ENCODE measurements at places on chromosomes 4 and X.

DNA sequence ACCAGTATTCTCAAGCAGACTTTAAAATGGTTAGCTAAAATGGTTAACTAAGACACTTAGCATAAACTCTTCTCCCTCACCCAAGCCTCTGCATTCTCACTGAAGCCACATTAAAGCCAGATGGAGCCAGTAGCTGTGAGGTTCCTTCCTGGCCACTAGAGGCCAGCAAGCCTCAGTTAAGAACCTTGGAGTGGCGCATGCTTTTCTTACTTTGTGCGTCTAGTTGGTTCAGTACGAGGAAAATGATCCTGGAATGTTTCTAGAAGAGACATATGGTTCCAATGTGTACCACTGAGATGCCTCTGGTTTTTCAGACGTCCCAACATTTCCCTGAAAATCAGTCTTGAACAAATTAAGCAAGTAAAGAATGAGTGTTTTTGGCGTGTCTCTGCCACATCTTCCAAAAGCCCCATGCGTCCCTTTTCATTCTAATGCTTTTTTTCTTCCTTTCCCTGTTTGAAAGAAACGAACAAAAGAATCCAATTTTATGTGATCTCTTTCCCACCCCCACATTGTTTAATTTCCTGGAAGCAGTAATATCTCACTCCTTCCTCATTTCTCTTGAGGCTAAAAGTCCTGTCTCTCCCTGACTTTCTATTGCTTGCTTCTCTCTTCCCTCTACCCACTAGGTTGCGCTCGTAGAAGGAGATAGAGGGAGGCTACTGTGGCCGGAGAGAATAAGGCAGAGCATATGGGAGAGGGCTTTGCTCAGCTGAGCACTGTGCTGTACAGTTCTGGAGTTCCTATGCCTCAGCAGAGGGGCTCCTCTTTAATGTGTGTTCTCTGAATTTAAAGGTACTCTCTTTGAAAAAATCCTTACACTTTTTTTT, 82.9 kb upstream of the TAB3 start:
- no peak for DNase-seq

- no peak for DNase-seq
Measured at GRCh38 chr4:31071508-31072486, 351.6 kb downstream of the PCDH7 start.

DNA sequence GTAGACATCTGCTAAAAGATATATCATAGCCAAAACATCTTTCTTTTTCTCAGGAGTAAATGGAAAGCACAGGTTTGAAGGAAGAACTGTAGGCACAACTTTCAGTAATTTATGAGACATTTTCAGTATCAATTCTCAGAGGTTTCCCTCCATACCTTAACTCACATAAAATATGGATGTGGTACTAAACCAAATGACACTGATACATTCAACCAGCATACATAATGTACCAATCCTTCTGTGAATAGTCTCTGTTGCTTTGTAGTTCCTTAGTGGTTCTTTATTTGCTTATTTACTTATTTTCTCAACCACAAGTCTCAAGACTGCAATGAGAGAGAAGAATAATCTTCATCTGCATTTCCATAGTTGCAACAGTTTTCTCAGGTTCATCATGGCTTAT, 96.1 kb downstream of the ARHGAP24 start:
- no peak for DNase-seq

DNA sequence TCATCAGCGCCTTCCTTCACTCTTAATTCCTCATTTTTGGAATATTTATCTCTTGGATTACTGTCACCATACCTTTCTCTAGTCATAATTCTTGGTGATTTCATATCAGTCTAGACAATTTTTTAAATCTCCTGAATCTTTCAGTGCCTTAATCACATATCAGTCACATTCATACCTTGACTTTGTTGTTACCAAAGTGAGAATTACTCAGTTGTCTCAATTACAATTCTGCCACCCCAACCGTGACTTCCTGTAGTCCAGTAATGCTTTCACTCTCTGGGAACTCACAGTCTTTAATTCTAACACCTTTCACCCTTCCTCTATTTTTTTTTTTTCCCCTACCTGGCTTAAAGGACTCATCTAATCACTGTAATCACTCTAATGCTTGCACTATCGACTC, 1275.3 kb upstream of the TENM3 start:
- DNase-seq: no peak

DNA sequence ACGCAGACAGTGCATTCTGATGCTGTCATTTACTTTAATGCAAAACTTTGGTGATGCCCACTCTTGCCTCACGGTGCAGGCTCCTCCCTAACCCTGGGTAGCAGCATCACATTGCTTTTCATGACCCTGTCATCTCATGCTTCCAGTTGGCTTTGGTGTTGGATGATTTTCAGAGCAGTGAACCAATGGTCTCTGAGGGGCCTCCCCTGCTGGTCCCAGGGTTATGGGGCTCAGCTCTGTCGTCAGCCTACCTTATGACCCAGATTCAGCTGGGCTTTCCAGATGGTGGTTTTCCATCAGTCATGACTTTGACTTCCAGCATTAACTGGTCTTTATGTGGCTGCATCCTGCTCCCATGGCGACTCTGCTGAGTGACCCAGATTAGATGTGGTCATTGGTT, 56.0 kb downstream of the NOP14 start:
- DNase-seq: no peak

DNA sequence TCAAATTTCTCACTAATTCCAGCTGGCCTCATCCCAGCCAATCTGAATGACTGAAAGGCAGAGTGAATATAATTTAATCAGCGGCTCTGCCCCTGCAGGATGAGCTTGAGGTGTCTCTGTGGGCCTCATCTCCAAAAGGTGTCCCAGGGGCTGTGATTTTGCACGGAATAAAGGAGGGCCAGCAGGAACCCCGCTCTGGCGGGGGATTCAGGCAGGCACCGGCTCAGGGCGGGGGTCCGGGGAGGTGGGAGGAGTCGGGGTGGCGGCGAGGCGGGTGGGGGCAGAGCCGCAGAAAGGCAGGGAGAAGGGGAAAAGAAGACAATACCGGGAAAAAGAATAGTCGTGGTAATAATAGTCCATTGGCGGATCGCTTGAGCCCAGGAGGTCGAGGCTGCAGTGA, 16.0 kb upstream of the ERCC6L start:
- DNase-seq: no peak

GRCh38 chr4:40228497-40229365, 31.9 kb downstream of the RHOH start:
- no peak for DNase-seq

- DNase-seq: no peak
Measured at GRCh38 chr4:126599746-126600145, 1033.0 kb upstream of the INTU start.

- DNase-seq: no peak
Measured at GRCh38 chr4:126827669-126828068, 805.1 kb upstream of the INTU start.

DNA sequence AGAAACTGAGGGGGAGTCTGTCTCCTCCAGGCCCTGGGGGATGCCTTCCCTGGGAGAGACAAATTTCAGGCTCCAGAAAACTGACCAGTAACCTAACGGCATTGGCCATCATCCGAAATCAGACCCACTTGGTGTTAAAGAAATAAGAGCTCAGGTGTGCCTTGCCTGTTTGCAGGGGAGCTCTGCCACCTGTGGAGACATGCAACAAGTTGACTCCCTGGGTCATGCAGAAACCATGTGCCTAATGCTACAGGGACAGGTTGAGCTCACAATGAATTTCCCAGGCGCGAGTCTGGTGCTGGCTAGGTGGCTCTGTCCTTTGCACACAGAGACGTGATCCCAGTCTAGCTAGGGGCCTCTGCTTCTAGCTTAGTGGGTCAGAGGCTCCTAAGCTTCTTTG, 95.8 kb upstream of the KIT start:
- no peak for DNase-seq

DNA sequence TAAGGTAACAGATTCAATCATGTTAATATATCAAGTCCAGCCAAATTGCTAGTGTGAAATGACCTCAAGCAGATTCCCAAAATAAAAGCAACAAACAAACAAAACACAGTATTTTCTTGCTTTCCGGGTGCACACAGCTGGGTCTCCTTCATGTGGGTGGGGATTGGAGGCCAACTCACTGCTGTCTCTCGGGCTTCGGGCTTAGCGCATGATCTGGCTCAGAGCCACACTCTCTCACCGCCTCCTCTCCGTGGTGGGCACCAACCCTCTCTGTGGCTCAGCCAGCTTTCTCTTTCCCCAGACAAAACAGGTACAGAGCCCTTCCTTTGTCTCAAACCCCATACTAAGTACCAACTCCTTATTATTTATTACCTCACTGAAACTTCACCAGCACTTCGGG, 2.9 kb upstream of the REELD1 start:
- DNase-seq: no peak

- no peak for DNase-seq
Measured at GRCh38 chrX:445727-446126, 59.0 kb upstream of the PPP2R3B start.

DNA sequence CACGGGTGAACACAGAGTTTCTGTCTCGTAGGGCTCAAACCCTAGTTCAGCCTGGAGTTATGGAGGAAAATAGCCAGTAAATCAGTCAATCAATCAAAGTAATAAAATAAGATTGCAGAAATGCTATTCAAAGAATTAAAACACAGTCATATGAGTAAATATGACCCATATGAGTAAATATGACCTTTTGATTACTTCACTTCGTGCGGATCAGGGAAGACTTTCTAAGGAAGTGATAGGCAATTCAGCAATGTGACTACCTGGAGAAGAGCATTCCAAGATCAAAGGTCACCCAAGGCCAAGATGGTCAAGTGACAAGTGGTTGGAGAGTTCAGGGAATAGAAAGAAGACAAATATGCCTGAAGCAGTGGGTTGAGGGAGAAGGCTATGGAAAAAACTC, 722.6 kb downstream of the ADGRL3 start:
- DNase-seq: no peak

GRCh38 chrX:129908636-129909035, 2.7 kb downstream of the UTP14A start:
- DNase-seq: no peak

- no peak for DNase-seq
Measured at GRCh38 chr4:3083732-3084131, 9.3 kb downstream of the HTT start.

- DNase-seq: no peak
Measured at GRCh38 chr4:61200916-61201526, 895 bp downstream of the ADGRL3 start.

GRCh38 chrX:100659431-100660137, 15.6 kb downstream of the SRPX2 start:
- no peak for DNase-seq

GRCh38 chrX:38973322-38973721, 172.1 kb downstream of the MID1IP1 start:
- no peak for DNase-seq

- DNase-seq: no peak
Measured at GRCh38 chr4:180636696-180637404, 1606.4 kb upstream of the TENM3 start.

GRCh38 chrX:108875548-108875947, 139.2 kb upstream of the IRS4 start:
- no peak for DNase-seq

GRCh38 chrX:77949840-77950239, 19.6 kb downstream of the PGAM4 start:
- DNase-seq: no peak

DNA sequence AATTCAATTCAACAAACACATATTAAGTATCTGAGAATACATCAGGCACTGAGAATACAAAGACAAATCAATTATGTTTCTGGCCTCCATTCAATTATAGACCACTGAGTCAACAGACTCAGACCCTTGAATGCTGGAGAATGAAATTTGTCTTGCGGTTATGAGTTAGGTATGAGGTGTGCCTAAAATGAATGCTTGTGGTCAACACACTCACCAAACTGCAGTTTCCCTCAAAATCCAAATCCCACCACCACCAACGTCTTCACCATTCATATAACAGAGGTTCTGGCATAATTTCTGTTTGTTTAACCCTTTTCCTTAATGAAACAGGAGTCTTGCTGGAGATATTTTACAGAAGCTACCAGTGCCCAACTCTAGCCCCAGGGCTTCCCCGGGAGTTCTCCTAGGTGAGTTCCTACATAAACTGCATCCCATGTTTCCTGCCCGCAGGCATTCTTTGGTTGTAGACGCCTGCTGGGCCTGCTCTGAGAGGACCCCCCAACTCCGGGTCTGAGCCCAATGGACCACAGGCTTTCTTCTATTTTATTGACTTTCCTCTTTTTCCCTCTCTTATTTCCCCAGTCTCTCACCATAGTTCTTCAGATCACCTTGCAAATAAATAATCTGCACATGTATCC, 119.2 kb downstream of the DDX53 start:
- DNase-seq: no peak

DNA sequence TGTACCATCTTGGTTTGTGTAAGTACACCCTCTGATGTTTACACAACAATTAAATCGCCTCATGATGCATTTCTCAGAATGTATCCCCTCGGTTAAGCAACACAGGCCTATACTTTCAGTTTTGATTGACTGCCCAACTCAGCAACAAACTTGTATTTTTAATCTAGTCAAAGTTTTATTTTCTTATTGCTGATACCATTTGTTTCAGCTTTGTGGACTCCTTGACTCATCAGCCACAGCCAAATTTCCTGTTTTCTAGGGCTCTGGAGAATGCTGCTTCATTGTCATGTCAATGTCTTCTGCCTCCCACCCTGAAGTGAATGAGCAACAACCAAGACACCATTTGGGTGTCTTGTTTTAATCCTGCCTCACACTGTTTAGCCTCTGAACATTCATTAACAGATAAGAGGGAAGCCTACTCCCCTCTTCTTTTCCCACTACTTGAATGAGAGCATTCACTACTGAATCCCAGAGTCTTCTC, 14.0 kb downstream of the BBS12 start:
- no peak for DNase-seq

DNA sequence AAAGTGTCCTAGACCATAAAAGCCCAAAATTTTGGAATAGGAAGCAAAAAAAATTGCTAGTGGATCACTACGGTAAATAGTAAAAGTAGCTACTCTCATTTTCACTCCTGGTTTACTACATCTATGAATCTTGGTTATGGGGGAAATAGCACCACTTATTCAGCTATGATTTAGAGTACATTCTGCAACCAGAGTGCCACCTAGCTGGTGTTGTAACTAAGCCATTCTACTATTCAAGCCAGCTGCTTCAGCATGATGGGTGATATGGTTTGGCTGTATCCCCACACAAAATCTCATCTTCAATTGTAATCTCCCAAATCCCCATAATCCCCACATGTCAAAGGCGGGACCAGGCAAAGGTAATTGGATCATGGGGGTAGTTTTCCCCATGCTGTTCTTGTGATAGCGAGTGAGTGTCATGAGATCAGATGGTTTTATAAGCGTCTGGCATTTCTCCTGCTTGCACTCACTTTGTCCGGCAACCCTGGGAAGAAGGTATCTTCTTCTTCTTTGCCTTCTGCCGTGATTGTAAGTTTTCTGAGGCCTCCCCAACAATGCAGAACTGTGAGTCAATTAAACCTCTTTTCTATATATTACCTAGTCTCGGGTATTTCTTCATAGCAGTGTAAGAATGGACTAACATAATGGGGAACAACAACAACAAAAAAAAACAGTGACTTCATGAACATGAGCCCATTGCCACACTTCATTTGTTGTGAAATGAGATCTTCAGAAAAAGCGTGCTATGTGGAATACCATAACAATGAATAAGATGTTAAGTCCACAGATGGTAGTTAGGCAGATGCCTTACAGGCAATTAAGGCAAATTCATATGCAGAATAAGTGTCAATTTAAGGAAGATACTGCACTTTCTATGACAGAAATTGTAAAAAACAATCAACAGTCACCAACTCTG, 280.1 kb downstream of the PABPC4L start:
- no peak for DNase-seq

- DNase-seq: no peak
Measured at GRCh38 chr4:40473578-40474388, 138.7 kb downstream of the CHRNA9 start.

- DNase-seq: no peak
Measured at GRCh38 chr4:21768349-21769310, 179.9 kb downstream of the KCNIP4 start.

- DNase-seq: no peak
Measured at GRCh38 chrX:10971176-10971575, 140.0 kb upstream of the HCCS start.
